ENCODE measurements at places on chromosomes 13 and 19.

GRCh38 chr19:29687244-29687896 is 22.1 kb downstream of the PLEKHF1 start:
- DNase-seq: peak; percentile 77

DNA sequence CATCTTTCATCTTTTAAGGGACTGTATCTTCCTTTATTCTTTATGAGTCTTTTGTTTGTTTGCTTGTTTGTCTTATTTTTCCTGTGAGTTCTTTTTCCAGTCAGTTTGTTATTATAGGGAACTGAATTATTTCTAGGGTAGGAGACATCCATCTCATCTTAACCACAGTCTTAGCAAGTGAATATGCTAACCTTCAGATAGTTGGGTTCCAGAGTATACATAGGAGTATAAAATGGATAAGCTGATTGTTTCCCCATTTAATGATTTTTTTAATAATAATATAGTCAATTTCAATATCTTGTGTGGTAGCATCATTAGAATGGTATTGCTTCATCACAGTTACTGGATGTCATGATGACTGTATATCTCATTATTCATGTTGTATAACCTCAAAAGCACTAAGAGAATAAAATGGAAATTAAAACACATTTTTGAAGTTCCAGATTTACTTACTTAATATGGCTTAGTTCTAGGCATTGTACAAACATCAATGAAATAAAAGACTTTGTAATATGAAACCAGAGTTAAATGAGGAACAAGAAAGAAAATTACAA is 33.0 kb downstream of the GPC6 start:
- DNase-seq: no peak

- no peak for DNase-seq
These were observed 167.4 kb upstream of the OBI1 start for GRCh38 chr13:78826312-78826711.

DNA sequence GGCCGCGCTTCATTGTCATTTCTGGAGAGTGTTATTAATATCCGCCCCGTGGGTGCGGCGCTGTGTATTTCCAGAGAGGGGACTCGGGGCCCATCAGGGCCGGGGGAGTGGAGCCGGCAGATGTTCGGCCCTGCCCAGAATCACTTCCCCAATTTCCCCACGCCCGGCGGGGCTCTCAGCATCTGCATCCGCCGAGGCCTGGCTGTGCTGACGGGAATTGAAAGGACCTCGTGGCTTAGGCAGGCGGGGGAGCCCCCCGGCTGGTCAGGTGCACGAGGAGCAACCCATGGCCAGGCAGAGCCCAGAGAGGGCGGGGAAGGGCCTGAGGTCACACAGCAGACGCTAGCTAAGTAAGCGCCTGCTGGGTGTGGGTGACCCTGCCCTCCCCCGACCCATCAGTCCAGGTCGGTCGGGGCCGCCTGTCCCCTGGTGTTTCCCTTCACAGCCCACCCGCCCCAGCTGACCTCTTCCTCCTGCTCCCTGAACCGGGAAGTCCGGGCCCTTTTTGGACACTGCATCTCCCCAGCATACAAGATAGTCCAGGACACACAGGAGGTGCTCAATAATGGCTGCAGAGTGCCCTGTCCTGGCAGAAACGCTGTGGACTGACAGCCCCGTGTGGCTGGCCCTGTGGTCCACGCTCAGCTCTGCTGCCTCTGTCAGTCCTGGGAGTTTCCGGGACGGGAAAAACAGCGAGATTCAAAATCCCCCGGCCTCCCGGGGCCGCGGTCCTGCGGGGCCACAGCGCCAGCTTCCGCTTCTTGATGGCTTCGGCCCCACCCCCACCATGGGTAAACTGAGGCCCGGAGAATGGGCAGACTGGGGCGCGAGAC is 22.1 kb downstream of the ARID3A start:
- DNase-seq: no peak

DNA sequence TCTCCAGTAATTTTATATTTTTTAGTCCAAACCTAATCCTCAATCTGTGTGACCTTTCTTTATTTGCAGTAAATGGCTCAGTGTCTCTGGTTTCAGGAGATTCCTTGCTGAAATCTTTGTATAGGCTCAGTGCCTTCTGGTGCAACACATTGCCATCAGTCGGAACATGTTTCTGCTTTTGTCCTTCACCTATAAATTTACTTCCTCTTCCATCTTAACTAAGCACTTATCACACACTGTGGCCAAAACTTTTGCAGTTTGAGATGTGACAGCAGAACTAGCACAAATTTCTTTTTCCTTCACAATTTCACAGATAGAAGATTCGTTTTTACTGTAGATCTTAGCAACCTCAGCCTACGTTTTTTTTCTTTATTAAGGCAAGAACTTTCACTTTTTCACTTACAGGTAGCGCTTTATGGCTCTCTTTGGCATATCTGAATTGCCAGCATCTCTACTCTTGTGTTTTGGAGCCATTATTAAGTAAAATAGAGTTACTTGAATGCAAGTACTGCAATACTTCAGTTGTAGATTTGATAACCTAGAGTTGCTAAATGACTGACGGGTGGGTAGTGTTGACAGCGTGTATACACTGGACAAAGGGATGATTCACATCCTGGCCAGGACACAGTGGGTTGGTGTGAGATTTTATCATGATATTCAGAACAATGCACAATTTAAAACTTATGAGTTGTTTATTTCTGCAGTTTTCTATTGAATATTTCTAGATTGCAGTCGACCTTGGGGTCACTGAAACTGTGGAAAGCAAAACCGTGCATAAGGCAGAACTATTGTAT is 44.3 kb downstream of the NDFIP2 start:
- no peak for DNase-seq

DNA sequence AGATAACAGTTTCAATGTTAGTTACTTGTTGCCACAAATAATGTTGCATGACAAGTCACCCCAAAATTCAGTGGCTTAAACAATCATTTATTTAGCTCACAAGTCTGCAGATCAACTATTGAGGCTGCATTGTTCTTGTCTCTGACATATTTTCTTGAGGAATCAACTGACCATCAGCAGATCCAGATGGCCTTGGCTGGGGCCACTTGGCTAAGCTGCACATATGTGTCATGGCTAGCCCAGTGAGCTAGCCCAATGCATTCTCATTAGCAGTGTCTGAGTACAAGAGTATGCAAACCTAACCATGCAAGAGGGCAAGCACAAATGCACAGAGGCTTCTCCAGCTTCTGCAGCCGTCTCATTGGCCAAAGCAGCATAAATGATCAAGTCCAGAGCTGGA is 180.4 kb downstream of the DNAJC15 start:
- no peak for DNase-seq

GRCh38 chr13:35797991-35798390 is 321.5 kb upstream of the MAB21L1 start:
- DNase-seq: no peak

DNA sequence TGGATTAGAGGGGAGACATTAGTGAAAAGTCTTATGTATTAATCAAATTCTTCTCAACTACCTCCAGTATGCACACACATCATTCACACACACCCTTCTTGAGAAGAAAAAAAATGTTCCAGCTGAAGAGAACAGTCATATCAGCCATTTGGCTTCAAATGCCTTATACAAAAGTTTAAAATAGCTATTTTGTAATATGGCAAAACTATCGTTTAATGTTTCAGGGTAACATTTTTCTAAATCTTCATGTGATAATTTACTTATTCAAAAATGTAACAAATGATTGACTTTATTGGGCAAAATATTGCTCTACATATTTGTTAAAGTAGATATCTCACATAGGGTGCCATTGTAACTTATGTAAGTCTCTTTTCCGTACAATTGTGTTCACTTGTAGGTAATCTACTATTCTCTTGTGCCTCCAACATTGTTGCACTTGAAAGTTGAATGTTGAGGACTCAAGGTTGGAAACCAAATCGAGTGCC is 13.6 kb downstream of the ZIC2 start:
- no peak for DNase-seq

GRCh38 chr13:113882716-113883115 is 18.8 kb upstream of the GAS6 start:
- no peak for DNase-seq

DNA sequence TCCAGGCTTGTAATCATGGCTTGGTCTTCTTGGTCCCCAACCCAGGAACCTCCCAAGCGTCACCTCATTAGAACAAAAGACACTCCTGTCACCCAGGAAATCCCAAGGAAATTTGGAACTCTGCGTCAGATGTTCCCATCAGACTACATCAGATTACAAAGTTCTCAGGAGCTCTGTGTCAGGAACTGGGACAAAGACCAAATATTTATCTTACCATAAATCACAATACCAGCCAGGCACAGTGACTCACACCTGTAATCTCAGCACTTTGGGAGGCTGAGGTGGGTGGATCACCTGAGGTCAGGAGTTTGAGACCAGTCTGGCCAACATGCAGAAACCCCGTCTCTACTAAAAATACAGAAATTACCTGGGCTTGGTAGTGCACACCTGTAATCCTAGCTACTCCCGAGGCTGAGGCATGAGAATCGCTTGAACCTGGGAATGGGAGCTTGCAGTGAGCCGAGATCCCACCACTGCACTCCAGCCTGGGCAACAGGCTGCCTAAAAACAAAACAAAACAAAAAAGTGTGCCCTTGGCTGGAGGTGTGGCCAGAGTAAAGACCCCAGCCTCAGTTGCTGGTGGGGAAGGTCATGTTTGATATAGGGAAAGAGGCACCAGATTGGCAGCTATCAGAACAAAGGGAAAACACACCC is 16.7 kb upstream of the CCDC124 start:
- DNase-seq: no peak

GRCh38 chr13:36108954-36109353 is 22.2 kb downstream of the DCLK1 start:
- DNase-seq: no peak

- no peak for DNase-seq
These were observed 2.0 kb downstream of the DOCK9 start for GRCh38 chr13:98975822-98976261.

DNA sequence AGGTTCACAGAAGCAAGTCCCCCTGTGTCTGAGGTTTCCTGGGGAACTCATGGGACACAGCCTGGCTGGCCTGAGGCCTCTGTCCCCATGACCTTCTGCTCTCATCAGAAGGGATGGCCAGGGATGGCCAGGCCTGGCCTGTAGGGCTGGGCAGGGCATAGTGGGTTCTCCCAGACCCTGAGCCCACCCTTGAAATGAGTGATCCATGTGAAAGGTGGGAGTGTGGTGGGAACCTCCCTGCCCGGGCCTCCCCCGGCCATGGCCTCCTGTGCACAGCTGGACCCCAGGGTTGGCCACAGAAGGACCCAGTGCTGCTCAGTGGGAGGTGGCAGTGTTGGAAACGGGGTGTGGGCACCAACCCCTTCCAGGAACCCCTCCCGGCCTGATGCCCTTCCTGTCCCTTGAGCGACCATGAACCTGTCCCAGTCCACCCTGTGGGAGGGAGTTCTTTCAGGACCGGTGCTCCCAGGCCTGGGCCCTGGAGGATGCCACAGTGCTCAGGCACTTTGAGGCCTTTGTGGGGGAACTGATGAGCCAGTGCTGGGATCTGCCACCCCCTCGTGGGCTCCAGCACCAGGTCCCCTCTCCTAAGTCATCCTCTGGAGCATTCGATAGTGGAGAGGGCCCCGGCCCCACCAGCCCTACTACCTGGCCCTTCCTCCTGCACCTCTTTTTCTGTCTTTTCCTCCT is 15.5 kb upstream of the ZNF14 start:
- no peak for DNase-seq

GRCh38 chr19:12937093-12937926 is 1.1 kb upstream of the CALR start:
- DNase-seq: peak; percentile 48

- no peak for DNase-seq
These were observed 3.2 kb upstream of the RAB11B start for GRCh38 chr19:8386990-8387389.

DNA sequence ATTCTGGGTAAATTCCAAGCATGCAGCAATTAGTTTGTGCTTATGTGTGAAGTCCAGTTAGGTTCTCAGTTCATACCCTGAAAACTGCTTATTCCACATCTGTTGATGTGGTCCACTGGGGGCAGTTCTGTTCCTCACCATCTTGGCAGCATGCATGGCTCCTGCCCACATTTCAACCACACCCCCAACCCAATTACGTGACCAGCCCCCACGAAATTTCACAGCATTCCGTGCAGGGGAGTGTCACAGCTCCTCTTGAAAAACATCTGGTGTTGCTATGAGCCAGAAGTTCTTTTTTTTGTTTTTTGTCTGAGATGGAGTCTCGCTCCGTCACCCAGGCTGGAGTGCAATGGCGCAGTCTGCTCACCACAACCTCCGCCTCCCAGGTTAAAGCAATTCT is 9.1 kb upstream of the ERVK3-1 start:
- DNase-seq: no peak

DNA sequence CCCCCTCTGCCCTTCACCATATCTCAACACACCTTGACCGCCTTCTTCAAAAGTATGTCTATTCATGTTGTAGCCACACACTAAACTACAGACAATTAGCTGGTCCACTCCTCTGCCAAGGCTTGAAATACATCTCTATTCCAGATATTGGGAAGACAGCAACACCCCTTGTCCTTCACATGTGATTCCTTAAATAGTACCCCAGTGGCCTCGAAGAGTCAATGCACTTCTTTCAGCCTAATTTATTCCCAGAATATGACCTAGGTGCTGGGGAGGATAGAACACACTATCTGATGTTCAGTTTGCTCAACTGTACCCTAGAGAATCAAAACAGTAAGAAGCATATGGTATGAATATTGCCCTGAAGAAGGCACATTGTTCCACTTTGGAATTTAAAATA is 82.4 kb upstream of the DACH1 start:
- no peak for DNase-seq

GRCh38 chr19:47266401-47266941 is 8.2 kb upstream of the INAFM1 start:
- DNase-seq: no peak

DNA sequence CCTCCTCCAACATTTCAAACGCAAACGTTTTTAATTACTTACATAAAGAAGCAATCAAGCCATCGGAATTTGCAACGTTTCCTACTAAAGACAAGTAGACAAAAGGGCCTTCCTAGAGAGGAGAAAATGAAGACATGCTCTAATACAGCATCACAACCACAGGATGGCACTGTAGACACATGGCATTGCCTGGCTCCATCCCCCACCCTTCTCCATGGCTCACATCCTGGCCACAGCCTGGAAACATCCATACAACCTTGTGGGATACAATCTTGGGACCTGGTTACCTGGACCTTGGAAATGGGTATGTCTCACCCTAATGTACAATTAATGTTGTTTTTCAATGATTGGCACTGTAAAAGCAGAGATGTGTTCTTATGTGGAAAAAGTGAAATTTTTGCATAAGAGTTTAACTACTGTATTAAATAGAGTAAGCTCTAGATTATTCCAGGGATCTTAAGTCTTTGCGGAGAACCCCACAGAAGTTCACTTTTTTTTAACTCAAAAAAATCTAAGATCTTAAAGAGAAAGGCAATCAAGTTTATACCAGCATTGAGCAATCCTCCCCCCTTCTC is 21.5 kb downstream of the EBPL start:
- peak; percentile 20 for DNase-seq

GRCh38 chr13:29465741-29466293 is 129.7 kb downstream of the SLC7A1 start:
- DNase-seq: no peak

Data from stimulated activated CD4-positive, alpha-beta T cell treated with anti-CD3 and anti-CD28 coated beads, Interleukin-15, amount 100 ng/mL, for 24 hours (primary cell).